Stimulated activated CD4-positive, alpha-beta T cell treated with anti-CD3 and anti-CD28 coated beads, Interleukin-15, amount 100 ng/mL, for 1 hour (primary cell): ENCODE measurements at places on chromosomes 6 and 20.

DNA sequence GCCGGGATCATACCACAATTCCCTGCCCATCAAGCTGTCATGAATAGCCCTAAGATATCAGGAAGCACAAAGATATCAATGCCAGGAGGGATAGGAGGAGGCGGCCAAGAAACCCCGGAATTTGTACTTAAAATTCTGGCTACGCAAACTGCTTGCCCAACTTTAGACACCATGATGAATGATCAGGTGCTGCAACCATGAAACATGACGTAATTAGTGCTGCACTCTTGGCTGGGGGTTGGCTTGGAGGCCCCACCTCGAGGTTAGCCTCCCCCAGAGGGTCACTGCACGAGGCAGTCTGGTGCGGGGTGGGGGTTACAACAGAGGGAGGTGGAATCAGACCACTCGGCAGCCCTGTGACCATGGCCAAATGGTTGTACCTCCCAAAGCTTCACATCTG is 8.9 kb downstream of the SIRPA start:
- no peak for DNase-seq

DNA sequence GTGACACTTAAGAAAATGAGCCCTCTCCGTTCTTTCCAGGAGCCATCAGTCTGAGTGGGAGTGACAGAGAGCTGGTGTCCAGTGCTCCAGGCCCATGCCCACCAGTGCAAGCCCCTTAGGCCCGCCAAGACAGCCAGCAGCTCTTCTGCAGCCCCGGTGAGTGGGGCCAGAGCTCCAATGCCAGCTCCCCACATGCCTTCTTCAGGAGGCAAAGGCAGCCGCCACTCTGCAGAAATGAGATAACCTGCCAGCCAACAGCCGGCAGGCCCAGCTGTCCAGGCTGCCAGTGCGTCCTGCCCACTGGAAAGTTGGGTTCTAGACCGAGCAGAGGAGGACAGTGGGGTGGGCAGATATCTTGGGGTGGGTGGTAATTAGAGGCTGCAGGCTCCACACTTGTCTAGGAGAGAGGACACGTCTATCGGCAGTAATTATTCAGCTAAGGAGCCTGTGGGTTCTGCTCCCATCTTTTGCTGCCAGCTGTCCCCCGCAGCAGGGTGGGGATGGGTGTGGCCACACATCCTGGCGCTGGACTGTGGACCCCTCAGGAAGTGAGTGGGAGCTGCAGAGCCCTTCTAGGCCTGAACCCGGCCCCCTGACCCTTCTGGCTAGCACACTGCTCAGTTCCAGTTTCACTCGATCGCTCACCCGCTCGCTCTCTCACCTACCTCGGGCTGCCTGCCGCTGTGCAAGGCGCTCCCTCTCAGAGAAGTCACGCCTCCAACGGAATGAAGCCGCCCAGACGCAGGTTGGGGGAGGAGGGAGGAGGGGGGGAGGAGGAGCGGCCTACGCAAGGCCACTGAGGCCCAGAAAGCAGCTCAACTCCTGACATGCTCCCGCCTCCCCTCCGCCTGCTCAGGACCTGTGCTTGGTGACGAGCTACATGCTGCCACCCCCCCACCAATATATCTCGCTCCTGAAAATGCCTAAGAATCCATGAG is 3.6 kb downstream of the GRM4 start:
- no peak for DNase-seq

GRCh38 chr6:155247618-155248007 is 16.2 kb upstream of the CLDN20 start:
- DNase-seq = no peak

- no peak for DNase-seq
These were observed 16.6 kb downstream of the SASH1 start for GRCh38 chr6:148359228-148359627.

- DNase-seq = peak; percentile 36
These were observed 780 bp upstream of the TAF4 start for GRCh38 chr20:62066339-62066982.

GRCh38 chr6:98657764-98658163 is 176.6 kb upstream of the POU3F2 start:
- DNase-seq = no peak

DNA sequence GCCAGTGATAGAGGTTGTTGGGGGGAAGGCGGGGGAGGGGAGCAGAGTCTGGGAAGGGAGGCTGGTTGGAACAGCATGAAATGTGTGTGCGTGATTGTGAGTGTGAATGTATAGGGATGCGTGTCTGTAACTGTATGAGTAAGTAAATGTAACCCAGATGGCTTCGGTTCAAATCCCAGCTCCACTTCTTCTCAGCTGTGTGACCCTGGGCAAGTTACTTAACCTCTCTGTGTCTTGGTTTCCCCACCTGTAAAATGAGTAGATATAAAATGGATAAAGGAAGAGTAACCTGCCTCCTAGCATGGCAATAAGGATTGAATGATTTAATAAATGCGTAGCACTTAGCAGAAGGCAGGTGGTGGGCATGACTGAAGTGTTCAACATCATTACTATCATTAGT is 24.1 kb downstream of the MAFB start:
- DNase-seq = no peak

DNA sequence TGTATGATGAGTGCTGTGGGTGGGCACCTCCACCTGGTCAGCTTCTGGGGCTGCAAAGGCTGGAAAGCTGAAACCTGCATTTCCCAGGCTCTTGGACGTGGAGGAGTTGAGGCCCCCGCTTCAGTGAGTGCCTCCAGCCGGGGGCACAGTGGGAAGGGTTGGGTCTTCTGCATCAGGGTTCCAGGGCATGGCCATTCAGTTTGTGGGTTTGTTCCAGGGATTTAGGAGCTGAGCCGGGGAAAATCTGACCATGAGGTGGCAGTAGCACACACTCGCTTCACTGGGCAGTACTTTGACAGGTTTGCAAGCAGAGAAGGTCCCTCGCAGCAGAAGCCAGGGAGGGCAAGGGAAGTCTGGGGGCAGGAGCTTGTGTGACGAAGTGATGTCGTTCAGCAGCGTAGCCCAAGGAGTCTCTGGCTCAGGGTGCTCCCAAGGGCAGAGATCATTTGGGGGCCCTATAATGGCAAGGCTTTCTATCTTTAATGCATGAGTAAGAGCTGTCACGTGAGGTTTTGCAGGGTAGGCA is 69.5 kb upstream of the SULF2 start:
- no peak for DNase-seq

GRCh38 chr20:58715391-58715800 is 22.8 kb downstream of the NPEPL1 start:
- no peak for DNase-seq

- DNase-seq = no peak
These were observed 370.6 kb downstream of the CD83 start for GRCh38 chr6:14488180-14488579.

GRCh38 chr6:145036848-145037567 is 698.3 kb downstream of the EPM2A start:
- DNase-seq = no peak

DNA sequence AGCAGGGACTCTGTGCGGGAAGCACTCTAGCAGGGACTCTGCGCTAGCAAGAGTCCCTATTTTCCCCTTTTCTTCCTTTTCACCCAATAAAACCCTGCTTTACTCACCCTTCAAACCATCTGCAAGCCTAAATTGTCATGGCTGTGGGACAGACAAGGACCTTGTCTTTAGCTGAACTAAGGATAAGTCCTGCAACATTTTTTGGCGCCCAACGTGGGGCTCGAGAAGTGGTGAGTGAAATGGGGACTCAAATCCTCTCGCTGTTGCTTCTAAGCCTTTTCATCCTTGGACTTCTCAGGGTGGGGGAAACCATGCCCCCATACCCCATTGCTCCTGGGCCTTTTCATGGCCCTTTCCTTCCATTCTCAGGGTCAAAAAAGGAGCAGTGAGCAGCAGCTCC is 46.4 kb downstream of the IMPG1 start:
- DNase-seq = no peak

DNA sequence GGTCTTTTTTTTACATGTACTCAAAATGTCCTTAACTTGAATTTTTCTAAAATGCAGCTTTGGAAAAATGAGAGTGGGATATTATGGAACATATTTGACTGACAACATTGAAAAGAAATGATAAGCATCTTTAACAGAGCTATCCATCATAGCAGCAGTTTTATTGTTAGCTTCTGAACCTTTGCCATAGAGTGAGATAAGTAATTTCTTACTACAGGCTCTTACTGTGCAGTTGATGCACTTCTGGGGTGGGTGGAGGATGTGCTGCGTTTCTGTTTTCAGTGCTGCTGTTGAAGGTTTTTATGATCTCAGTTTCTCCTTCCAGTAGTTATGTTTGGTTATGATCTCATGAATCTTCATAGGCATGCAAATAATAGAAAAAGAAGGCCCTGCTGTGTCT is 267.0 kb downstream of the TMEM242 start:
- DNase-seq = no peak

GRCh38 chr6:153963352-153963751 is 75.7 kb upstream of the OPRM1 start:
- no peak for DNase-seq

GRCh38 chr6:143505111-143505510 is 6.4 kb downstream of the FUCA2 start:
- no peak for DNase-seq

GRCh38 chr6:139194740-139195139 is 59.9 kb downstream of the HECA start:
- DNase-seq = no peak

DNA sequence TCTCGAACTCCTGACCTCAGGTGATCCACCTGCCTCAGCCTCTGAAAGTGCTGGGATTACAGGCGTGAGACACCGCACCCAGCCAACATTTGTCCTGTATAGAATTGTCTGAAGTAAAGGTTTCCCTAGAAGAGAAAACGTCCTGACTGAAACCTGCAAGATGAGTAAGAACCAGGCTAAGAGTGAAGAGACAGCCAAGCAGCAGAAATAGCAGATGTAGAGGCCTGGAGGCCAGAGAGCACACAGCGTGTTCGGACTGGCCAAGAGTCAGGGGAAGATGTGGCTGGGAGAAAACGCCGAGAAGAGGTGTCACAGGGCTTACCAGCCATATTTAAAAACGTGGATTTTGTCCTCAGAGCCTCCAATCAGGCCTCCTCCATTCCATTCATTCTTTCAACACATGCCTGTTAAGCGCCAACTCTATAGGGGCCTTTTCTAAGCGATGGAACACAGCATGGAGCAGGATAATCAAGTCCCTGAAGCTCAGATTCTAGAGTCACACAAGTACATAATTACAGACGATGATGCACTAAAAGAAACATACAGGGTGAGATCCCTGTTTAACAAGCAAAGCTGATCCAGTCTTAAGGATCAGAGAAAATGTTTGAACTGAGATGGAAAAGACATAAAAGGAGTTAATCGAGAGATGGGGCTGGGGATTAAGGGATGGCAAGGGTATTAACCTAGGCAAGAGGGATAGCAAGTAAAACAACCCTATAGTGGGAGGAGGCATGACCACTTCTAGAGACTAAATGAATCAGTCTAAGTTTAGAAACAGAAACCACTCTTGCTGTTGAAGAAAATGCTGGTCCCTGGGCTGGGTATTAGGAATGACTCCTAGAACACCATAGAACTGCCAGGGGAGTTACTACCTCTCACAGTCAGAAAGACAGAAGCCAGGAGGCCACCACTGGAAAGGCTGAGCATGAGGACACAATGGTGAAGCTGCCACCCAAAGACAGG is 4.8 kb downstream of the ZCCHC3 start:
- no peak for DNase-seq

GRCh38 chr6:37204014-37204751 is 34.2 kb downstream of the PIM1 start:
- DNase-seq = no peak

- no peak for DNase-seq
These were observed 11.6 kb upstream of the NQO2 start for GRCh38 chr6:2988094-2988425.

- DNase-seq = no peak
These were observed 5.3 kb downstream of the LINC00237 start for GRCh38 chr20:21100578-21101452.

DNA sequence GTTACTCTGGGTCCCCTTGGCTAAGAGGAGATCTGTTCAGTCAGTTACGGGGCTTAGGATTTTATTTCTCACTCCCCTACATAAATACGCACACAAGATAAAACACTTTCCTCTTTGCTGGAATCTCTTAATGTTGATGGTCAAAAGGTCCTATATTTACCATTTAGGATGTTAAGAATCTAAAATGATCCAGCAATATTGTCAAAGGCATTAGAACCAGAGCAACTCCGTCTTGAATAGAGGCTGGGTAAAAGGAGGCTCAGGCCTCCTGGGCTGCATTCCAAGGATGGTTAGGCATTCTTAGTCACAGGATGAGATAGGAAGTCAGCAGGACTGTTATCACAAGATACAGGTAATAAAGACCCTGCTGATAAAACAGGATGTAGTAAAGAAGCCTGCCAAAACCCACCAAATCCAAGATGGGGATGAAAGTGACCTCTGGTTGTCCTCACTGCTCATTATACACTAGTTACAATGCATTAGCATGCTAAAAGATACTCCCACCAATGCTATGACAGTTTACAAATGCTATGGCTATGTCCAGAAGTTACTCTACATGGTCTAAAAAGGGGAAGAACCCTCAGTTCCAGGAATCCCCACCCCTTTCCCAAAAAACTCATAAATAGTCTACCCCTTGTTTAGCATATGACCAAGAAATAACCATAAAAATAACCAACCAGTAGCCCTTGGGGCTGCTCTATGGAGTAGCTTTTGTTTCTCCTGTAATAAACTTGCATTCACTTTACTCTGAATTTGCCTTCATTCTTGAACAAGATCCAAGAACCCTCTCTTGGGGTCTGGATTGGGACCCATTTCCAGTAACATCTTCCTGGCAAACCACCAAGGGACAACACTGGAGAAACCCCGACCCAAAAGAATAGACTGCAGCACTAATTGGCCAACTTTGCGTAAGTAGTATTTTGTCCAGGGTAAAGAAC is 107.5 kb downstream of the DTNBP1 start:
- no peak for DNase-seq

DNA sequence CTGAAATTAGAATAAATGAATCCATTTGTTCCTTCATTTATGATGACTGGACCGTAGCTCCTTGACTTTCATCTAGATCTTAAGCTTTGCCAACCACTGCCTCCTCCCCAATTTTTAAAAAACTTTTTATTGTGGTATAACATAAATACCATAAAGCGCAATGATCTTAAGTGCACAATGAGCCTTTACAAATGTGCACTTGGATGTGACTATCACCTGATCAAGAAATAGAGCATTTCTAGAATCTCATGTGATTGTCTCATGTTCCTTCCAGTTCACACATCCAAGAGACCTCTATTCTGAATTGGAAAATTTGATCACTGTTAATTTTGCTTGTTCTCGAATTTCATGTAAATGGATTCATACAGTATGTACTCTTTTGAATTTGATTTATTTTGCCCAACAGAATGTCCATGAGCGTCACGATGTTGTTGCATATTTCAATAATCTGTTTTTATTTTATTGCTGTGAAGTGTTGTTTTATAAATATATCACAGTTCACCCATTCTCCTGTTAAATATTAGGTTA is 442.2 kb downstream of the CDKAL1 start:
- no peak for DNase-seq

- DNase-seq = no peak
These were observed 726 bp downstream of the FLRT3 start for GRCh38 chr20:14336686-14337085.

GRCh38 chr20:59195316-59195993 is 31.8 kb downstream of the ZNF831 start:
- no peak for DNase-seq
